ENCODE measurements at places on chromosomes 2 and 18. TPM values are rescaled to one million over a fixed set of nuclear protein-coding genes. Genes with fewer than 3 reads are reported as not detected.

DNA sequence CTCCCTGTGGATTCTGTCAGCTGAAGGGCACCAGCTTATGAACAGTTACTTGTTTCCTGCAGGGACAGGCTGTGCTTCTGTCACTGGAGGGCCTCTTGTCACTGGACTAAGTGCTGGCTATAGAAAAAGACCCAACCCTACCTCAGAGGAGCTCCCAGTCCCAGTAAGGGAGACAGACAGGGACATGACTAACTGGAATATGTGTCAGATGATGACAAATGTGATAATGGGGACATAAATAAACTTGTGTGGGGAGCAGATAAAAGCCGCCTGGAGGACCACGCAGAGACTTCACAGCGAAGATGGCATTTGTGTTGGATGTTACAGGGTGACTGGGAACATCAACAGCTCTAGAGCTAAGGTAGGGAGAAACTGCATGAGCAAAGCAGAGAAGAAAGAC, 95.0 kb downstream of the MAPRE2 start:
- no peak for DNase-seq

The SAG gene
- total RNA-seq, result 0.43 TPM

DNA sequence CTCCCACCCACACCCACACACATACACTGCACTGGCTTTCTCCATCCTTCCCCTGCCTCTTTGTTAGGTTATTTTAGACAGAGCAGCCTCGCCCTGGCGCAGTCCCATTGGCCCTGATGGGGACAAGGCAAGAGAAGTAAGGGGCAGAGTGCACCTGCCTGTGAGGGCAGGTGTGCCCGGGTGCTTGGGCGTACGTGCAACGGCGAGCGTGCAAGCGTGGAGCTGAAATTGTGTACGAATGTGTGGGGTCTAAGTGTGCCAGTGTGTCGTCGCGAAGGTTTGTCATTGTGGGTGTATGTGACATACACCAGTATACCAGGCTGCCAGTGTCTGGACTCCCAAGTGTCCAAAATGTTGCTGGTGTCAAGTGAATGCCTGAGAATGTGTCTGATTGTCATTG, 544 bp downstream of the LRATD1 start:
- DNase-seq, result no peak

DNA sequence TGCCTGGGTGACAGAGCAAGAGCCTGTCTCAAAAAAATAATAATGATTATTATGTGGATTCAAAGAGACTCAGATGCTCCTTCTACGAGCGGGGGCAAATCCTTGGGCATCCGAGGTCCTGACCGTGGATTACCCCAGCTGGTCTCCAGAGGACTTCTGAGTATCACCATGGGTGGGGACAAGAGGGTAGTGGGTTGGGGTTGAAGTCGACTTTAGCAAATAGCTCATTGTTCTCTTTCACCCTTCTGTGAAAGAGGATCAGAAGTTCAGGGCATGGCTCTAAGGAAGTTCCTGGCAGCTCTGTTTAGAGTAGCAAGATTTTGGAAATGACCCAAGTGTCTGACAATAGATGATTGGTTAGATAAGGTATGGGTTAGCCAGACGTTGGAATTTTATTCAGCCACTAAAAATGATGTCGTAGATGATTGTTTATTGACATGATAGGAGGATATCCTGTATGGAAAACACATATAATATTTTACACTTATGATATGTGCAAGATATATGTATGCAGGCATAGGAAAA, 59.0 kb upstream of the SPRED2 start:
- DNase-seq, result no peak

The RUFY4 gene
- not detected for total RNA-seq

DNA sequence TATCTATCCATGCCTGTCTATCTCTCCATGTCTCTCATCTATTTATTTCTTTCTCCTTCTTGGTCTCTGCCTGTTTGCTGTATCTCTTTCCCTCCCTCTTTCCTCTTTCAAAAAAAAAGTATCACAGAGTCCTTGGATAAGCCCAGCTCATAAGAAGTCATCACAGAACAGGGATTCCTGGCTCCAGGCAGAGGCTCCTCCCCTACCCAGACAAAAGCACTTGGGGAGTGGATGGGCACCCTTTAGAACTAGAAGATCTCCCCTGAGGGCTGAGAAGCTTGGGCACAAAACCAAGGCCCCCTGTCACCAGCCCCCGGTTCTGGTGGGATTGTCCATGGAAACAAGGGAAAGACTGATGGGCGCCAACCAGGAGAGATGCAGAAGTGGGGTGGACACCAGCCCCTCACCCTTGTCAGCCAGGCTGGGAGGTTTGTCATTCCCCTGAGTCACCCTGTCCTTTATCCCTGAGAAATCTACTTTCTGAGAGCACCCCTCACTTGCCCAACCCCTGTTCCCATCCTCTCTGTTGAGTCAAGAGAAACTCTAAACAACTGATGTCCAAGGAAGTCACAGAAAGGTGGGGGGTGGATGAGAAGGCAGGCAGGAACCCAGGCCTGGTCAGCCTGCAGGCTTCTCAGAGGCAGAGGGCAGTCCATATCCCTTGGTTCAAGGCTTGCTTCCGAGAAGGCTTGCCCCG, 127.1 kb downstream of the TNS1 start:
- no peak for DNase-seq

GRCh38 chr2:45883603-45884000, 232.1 kb downstream of the PRKCE start:
- no peak for DNase-seq

The TGFA gene
- 6.8 TPM for total RNA-seq

- no peak for DNase-seq
These were observed 83.5 kb downstream of the NCKAP5 start for GRCh38 chr2:133484784-133485183.

GRCh38 chr2:28276076-28276618, 116.5 kb upstream of the FOSL2 start:
- no peak for DNase-seq

The POTEI gene
- 2.1 TPM for total RNA-seq

The INPP4A gene
- total RNA-seq, result 29.5 TPM

GRCh38 chr2:104872866-104873688, 19.2 kb downstream of the POU3F3 start:
- no peak for DNase-seq

The C2orf15 gene
- 5.6 TPM for total RNA-seq

- DNase-seq, result no peak
These were observed 67.7 kb downstream of the NCK2 start for GRCh38 chr2:105812180-105813044.

- DNase-seq, result no peak
These were observed 193.5 kb upstream of the CHST9 start for GRCh38 chr18:27378431-27379095.

- no peak for DNase-seq
These were observed 286.8 kb downstream of the RAD51AP2 start for GRCh38 chr2:17231394-17231965.

The FKBP1B gene
- 23.0 TPM for total RNA-seq

DNA sequence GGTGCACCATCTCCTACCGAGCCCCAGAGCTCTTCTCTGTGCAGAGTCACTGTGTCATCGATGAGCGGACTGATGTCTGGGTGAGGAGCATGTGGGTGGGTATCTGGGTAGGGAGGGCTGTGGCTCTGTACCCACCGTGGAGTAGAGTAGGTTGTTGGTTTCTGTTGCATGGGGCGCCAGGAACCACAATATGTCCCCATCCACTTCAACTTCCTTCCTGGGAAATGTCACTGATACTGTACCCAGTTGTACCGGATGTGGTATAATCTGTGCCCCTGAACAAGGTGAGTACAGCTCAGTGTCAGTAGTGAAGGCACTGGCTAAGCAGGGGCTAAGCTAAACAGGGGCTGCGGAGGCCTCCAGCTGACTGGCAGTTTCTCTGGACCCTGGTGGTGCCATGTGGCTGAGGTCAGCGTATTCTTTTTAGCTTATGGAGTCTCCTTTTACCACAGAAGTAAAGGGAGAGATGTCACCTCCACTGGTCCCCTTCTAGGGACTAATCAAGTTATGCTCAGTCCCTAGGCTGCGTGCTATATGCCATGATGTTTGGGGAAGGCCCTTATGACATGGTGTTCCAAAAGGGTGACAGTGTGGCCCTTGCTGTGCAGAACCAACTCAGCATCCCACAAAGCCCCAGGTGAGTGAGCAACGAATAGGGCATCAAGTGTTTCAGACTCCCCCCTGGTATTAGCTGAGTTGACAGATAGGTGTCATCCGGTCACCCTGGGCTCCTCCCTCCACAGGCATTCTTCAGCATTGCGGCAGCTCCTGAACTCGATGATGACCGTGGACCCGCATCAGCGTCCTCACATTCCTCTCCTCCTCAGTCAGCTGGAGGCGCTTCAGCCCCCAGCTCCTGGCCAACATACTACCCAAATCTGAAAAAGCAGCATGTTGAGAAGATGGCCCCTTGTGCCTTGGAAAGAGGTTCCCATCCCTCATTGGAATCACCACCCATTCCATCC, 2.7 kb downstream of the STK16 start:
- DNase-seq, result no peak

- no peak for DNase-seq
These were observed 34.0 kb downstream of the BIN1 start for GRCh38 chr2:127072970-127073369.

DNA sequence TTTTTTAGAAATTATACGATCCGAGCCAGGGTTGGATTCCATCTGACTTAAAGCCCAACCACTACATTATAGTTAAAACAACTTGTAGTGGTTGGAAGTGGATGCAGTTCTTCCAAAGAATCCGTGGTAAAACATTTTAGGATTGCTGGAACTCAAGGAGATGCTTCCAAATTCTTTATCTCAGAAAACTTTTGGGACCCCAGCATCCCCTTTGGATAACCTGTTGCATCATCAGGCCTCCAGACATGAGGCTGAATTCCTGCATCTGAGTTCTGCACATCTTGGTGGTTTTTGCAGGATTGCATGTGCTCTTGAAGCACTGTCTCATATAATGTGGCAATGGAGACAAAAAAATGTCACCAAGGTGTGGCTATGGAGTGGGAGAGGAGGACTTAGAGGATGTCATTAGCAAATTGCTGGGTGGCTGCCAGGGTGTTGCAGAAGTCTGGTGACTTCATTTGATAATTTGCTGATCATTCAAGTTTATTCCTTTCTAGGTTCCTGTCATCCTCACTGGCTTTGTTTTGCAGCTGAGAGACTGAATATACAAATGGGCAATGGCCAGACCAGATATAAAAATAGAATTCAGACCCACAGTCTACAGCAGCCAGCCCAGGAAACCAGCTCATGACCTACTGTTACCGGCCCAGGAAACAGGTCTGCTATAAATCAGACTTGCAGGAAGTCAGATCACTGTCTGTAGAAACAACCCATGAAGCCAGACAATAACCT, 207.7 kb downstream of the BCL2 start:
- no peak for DNase-seq
